Activated CD4-positive, alpha-beta T cell treated with anti-CD3 and anti-CD28 coated beads, Interleukin-2, amount 50 U/mL, for 24 hours (primary cell): ENCODE measurements at places on chromosomes 12 and 14.

GRCh38 chr12:69897744-69898143 is 72.7 kb downstream of the MYRFL start:
- no peak for DNase-seq

DNA sequence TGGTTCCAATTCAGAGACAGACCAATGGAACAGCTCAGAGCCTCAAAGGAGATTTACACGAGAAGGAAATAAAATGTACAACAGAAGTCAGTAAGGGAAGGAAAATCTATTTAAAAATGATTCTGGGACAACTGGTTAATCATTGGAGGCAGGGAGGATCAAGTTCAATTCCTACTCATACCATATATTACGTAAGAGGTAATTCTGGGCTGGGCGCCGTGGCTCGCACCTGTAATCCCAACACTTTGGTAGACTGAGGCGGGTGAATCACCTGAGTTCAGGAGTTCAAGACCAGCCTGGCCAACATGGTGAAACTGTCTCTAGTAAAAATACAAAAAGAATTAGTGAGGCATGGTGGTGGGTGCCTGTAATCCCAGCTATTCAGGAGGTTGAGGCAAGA is 36.7 kb upstream of the PITPNM2 start:
- DNase-seq, result no peak

GRCh38 chr12:29763301-29763683 is 20.4 kb downstream of the TMTC1 start:
- no peak for DNase-seq

GRCh38 chr12:68506619-68507018 is 104.1 kb upstream of the RAP1B start:
- DNase-seq, result no peak

- no peak for DNase-seq
Observed at GRCh38 chr14:37018571-37019240, 153.7 kb downstream of the SLC25A21 start.

DNA sequence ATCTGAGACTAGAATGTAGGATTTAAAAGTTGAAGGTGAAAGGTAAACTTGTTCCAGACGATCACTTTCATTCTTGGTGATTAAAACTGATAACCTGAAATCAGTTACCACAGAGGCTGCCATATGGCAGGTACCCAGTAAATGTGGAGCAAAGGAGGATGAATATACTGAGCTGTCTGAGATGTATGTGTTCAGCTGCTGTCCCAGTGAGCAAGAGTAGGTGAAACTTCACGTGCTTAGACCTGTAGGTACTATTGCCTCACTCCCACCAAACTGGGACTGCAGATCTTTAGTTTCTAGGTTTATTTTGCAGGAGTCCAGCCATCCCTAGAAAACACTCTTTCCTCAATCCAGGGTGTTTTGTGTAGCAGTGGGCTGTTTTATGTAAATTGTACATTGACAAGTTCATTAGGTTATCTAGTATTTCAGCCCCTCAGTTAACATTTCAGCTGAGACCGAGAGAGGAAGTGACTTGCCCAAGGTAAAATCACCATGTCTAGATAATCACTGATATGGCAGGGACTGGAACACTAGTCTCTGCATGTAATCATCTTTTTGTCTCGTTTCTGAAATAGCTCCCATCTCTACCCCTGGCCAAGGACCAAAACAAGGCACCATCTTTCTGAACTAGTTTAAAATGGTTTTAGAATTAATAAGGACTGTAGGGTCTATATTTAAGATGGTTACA is 62.7 kb downstream of the ATG14 start:
- no peak for DNase-seq

DNA sequence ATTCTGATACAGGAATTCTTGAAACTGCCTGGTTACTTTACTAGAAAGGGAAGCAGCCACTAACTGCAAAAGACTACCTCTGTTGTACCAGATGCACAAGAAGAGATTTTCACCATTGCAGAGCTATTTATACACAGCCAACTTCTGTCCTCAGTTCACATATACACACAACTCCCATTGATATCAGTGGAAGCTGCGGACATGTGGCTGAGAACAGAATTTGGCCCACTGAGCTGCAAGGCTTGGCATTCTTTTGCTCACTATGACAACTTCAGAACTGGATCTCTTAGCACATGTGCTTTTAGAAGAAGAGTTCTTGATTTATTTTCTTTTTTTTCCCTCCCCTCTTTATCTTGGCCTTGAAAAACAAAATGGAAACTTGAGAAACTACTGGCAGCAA is 28.3 kb downstream of the PTPRO start:
- DNase-seq, result no peak

DNA sequence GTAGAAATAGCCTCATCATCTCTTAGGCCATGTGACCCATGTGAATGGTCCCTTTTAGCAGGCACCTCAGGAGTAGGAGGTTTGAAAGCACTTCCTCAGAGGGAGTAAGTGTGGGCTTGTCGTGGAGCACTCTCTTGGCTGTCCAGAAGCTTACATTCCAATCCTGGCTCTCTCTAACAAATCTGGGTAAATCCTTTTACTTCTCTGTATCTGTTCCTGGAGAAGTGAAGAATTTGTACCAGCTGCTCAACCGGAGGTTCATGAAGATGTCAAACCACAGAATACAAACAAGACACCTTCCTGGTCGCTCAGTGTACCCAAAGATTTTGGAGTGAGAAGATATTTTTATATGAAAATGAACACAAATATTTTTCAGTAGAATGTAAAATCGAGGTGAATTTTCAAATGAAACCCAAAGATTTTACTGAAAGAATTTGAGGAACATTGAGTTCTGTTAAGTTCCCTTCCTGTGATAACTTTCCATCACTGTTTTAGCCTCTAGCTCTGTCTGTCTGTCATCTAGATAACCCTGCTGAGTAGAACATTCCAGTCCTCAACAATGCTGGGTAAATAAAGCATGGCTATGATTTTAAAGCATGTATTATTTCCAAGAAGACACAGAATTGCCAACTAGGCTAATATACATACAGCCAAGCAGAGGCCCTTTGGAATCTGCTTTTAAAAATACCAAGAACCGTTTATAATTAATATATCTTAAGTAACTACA is 263.9 kb upstream of the RGS6 start:
- DNase-seq, result no peak

- no peak for DNase-seq
Observed at GRCh38 chr14:97293659-97294058, 496.5 kb downstream of the VRK1 start.

DNA sequence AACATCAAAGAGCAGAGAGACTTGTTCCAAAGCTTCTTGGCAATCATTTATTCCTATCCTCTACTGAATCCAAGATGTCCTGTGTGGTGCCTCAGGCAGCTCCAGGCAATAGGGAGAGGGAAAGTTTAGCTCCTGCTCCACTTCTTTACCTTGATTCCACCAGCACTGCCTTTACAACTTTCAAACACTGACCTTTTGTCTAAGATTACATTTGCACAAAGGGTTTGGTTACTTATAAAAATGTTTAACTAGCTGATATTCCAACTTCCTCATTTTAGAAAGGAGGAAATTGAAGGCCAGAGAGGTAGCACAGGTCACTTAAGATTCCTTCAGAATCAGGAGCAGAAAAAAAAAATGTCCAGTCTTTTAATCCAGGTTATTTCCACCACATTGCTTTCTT is 192.7 kb downstream of the BTG1 start:
- no peak for DNase-seq

DNA sequence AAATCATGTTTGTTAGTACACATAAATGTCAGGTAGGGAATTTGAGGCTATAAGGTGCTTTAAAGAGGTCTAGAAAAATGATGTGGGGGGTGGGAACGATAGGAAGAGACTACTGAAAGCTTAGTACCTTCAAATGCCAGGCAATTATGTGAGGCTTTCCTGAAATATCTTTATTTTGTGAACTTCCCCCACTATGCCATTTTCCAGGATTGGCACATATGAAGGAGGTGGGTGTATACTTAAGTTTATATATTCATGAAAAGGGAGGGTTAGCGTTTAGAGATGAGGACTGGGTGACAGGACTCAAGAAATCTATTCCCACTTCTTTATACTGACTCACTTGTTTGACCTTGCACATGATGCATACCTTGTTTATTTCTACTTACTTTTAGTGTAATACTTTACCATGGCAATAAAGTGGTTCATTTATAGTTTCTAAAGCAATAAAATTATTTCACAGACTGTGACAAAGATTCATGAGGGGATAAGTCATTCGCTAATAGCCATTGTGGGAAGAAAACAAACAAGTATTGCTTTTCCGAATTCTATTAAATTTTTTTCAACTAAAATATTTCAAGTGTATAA is 77.1 kb downstream of the PLEKHA5 start:
- no peak for DNase-seq

DNA sequence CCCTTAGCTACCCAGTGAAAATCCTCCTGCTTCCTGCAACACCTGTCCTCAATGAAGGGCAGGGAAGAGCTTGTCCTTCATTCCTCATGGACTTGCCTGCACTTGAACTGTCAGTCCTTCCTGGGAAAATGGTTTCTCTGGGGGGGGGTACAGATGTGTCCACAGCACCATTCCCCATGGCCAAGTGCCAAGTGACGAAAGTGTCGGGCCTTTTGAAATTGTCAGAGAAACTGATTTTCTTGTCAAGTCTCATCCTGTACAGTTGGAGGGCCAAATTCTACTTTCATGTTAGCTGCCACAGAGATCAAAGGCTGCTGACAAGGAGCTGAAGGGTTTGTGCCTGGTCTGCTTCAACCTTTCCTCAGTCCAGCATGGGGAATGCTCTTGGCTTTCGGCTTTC is 179.5 kb upstream of the PARP11 start:
- DNase-seq, result no peak

GRCh38 chr12:30796313-30796780 is 41.6 kb upstream of the CAPRIN2 start:
- DNase-seq, result no peak

DNA sequence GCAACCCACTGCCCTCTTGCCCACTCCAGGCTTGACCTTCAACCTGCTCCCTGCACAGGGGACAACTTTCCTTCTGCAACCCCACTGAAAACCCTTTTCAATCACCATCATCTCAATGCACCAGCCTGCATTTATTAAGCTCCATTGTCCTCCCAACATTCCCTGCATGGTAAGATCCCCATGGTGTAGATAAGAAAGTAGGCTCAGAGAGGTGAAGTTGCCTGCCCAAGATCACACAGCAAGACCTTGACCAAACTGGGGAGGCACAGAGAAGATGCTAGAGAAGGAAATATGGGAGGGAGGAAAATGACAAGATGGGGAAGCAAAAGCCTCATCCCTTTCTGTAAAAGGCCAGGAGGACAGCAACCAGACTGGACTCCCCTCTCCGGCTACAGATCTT is 9.8 kb downstream of the MSI1 start:
- DNase-seq, result no peak

- no peak for DNase-seq
Observed at GRCh38 chr12:116529048-116529447, 30.1 kb upstream of the MAP1LC3B2 start.

GRCh38 chr12:52867642-52868041 is 18.8 kb upstream of the KRT78 start:
- DNase-seq, result no peak

- no peak for DNase-seq
Observed at GRCh38 chr12:39105111-39105510, 199.7 kb upstream of the CPNE8 start.

DNA sequence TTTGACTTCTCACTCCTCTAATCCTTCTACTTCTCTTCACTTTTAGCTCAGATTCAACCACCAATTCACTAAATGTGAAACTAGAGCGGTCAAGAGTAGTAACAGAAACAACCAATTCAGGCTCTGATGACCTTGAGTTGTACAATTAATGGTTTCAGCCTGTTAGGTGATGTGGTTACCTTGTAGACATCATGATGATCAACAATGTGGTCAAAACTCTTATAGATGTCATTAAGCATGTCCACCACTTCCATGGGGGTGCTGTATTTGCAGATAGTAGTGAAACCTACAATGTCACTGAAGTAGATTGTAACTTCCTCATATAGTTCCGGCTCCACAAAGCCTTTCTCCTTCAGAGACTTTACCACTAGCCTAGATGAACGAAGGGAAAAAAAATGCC is 54.1 kb upstream of the PLBD1 start:
- DNase-seq, result no peak

DNA sequence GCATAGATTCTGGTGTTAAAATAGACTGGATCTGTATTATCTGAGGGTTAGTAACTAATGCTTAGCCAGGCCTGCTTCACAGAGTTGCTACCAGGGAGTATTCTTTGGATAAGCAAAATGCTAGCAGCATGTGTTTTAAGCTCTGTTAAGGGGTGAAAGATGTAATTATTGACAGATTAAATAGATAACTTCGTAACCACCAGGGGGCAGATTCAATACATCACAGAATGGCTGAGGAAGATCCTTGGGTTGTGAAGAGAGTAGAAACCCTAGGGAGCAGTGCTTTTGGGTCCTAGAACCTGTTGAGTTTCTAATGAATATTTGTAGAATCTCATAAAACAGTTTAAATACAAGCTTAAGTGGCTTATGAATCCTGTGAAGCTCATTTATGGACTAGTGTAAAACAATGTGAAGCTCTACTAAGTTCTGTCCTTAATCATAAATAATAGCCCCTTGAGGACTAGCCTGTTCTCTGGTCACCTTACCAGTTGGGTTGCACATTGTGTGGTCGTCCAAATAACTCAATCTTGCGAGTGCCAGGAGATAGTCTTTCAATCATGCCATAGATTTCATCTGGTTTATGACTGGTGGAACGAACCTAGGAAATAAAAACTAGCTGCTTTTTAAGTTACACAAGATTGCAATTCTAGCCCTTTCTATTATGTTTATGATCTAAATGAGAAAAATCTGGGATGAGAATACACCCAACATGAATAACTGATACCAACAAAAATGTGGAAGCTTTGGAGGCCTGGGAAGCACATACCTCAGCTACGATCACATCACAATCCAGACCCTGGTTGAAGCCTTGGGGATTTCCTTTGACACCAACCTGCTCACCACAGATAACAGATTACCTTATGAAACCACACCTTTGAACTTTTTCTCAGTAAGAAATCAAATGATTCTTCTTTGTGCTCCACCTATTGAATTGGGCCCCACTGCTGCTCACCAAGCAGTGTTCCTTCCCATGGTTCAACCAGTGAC is 12.3 kb downstream of the METTL3 start:
- DNase-seq, result no peak

GRCh38 chr12:33710548-33710947 is 270.9 kb upstream of the SYT10 start:
- DNase-seq, result no peak

DNA sequence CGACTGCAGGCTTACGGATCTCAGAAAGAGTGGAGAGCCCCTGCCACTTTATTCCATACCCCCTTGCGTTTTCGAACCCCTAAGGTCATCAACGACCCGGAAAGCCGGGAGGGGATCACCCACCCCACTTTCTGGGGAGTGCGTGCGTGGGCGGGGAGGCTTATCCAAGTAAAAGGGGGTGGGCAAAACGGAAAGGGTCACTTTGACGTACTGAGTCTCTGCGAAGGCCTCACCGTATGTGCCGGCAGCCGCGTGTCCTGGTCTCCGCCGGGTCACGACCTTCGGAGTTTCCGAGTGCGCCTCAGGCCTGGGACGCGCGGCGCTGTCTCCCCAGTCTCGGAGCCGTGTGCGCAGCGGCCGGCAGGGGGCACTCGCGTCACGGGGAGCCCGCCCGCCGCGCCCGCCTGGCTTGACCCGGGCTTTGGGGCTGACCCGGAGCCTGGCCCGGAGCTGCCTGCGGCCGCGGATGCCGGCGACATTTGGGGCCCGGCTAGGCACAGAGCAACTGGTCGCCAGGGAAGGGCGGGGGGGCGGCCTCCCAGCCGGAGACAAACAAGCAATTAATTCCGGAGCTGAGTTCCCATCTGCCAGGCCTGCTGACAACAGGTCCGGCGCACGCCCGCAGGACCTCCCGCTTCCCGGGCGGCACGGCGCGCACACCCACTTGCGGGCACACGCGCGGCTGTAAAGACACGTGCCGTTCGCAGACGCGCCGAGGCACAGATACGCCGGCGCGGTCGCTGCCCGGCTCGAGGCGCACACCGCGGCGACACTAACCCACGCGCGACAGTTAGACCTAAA is 890 bp upstream of the KIF26A start:
- peak; percentile 48 for DNase-seq
